ENCODE measurements at places on chromosomes 5 and 9. TPM values are rescaled to one million over a fixed set of nuclear protein-coding genes. Genes with fewer than 3 reads are reported as not detected.

The KCNV2 gene
- not detected for total RNA-seq

The GDF9 gene
- total RNA-seq = 0.14 TPM

The ELOVL7 gene
- 8.7 TPM for total RNA-seq

The FAM120AOS gene
- 48.2 TPM for total RNA-seq

The SLC45A2 gene
- not detected for total RNA-seq
